ENCODE measurements at places on chromosomes 4 and X.

DNA sequence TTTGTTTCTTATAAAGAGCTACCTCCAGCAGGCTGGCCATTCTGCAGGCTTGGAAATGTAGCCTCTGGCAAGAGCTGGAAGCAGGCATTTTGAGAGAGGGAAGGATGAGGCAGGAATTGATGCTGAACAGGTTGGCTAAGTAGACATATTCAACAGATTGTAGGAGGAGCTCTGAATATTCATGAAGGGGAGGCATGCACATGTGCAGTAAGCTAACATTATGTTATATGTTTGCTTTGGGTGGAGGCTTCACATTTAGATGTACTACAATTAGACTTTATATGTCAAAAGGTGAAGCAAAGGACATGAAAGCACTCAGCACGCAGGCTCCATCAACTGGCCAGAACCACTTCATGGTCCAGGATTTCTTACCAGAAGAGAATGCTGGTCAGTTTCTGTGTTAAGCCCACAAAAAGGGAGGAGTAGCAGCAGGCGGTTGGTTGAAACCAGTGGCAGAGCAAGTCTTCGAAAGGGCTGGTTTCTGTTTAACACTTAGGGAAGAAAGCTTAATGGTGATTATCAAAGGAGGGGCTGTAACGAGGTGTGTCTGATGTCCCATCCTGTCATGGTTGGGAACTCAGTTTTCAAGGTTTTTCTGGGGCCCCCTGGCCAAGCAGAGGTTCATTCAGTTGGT lies 54.8 kb downstream of the FGFBP1 start:
- no peak for DNase-seq

GRCh38 chr4:121016611-121017010 lies 55.7 kb downstream of the NDNF start:
- no peak for DNase-seq

GRCh38 chr4:23888421-23889319 lies 1.2 kb downstream of the PPARGC1A start:
- DNase-seq = peak; percentile 28

- peak; percentile 30 for DNase-seq
Measured at GRCh38 chrX:71493111-71493613, 39.7 kb upstream of the OGT start.

- DNase-seq = no peak
Measured at GRCh38 chrX:71144651-71145050, at the start of gene NLGN3. NLGN3 (plus strand) TSS chrX:71144841; CDS start chrX:71147750, 2,909 bp downstream.

DNA sequence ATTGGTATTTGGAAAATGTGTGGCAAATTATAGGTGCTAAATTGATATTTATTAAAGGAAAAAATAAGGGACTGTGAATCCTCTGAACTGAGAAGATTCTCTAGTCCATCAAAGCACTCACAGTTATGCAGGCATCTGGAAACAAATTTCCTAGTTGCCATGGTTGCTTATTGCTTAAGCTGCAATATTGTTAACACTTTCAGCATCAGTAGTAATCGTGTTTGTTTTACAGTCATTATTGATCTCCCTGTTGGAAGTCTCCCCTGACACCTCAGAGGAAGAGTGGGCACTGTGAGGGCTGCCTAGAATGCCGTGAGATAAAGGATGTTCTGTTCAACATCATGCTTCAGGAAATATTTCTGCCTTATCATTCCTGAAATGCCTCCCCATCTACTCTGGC lies 2004.3 kb upstream of the ADGRL3 start:
- DNase-seq = no peak

DNA sequence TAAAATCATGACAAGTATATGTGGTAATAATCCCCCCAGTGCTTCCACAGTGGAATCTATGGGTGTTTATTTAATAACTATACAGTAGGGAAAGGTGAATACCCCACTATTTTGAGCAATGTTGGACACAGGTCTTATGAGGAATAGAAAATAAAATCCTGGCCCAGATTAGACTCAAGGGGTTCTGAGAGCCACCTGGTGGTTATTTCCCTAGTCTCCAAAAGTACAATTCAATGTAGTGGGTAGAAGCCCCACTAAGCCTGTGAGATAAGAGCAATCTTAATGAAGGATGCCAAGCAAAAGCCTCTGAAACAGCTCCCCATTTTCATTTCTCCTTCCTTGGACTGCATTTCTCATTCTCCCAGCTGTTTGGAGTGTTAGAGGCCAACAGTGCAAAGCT lies 328.2 kb upstream of the NR3C2 start:
- no peak for DNase-seq
